ENCODE measurements at places on chromosomes 5 and 9.

- no peak for DNase-seq
Observed at GRCh38 chr9:34493972-34494535, 28.7 kb downstream of the ENHO start.

DNA sequence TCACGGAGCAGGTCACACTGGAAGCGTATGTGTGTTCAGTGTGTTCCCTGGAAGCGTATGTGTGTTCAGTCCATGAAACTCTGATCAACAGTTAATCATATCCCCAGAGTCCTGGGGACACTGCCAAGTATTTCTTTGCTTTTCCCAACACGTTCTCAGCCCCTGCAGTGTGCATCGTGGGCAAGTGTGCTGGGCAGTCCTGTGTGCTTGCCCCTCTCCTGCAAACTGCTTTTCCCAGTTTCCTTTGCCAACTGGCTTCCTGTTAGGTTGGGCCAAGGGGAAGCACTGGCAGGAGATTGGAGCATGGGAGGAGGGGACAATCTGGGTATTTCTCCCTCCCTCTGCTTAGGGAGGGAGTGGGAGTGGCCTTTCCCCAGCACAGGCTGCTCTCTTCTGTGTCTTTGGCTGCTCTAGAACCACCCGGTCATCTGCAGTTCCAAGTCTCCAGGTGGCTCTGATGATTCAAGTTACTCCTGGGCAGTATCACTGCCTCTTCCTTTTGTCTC, 36.8 kb upstream of the NEK6 start:
- no peak for DNase-seq

DNA sequence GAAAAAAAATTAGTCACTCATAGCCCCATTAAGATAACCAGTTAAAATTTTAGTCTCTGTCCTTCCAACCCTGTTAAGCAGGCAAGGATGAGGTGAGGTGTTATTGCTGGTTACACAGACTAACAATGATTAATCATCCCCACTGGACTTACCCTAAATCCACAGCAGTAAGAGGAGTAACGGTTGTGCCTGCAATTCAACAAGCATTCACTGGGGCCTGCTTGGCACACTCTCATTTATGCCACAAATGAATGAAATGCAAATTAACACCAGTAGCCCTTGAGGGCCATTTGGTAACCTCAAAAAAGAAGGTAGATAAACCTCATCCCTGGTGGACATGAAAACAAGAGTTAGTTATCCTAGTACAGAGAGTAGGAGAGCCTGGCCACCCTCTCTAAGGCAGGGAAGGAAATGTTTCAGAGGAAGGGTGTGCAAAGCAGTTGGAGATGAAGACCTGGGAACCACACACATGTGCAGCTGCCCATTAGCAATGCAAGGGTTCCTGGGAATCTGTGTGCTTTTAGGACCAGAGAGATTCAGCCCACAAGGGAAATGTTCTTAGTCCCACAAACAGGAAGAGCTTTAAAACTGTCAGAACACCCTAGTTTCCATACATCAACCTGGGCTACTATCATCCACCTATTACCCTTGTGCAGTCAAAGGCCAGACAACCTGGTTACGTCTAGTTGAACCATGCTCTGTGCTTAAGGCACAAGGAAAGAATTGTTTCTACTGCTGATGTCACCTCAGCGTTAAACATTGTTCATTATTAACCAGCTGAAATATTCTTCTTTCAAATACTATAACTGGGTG, 7.7 kb downstream of the LHFPL2 start:
- no peak for DNase-seq

GRCh38 chr5:16727755-16728325, 111.0 kb upstream of the RETREG1 start:
- no peak for DNase-seq

DNA sequence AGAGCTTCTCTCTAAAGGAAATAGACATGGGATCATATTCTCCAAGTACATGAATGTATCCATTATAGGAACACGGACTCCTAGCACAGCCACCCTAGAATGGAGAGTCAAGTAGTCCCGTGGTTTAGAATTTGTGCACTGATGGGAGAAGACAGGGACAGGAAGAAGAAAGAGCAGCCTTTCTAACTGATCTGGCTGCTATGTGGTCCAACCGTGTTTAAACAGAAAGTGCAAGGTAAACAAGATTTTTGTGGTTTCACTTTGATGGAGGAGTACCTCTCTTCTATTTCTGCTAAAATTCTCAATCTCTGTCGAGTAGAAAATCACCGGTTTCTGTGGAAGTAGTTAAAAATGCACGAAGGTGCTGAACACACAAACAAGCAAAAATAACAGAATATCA, 171.3 kb downstream of the ST8SIA4 start:
- no peak for DNase-seq

- DNase-seq: no peak
Observed at GRCh38 chr5:39202597-39203274, 16.6 kb downstream of the FYB1 start.

DNA sequence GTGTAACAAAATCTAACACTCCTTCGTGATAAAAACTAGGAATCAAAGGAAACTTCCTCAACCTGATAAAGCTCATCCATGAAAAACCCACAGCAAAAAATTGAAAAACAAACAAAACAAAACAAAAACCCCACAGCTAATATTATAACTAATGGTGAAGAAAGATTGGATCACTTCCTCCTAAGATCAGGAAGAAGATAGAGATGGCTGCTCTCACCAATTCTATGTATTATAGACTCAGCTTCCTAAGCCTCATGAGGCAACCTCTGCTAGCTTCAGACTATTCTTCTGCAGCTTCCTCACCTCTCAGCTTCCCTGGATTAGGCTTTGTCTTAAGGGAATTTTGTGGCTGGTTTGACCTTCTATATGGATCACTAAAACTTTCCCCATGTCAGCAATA, 40.1 kb downstream of the PHAX start:
- DNase-seq: no peak

DNA sequence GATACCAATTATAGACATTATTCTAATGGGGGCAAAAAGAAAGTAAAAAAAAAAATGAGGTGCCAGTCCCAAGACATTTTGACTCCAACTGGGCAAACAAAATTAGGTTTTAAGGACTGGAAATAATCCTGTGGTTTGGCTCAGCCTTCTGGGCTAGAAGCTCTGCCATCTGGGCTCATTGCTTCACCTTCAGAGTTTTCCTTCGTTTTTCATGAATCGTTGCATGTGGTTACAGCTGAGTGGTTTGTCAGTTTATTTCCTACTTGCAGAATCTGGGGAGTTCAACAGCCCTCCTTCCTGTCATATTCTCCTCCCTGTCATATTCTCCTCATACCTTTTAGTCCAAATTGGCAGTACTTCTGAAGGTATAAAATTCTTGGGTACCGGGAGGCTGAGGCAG, 12.0 kb downstream of the UGT3A2 start:
- DNase-seq: no peak

DNA sequence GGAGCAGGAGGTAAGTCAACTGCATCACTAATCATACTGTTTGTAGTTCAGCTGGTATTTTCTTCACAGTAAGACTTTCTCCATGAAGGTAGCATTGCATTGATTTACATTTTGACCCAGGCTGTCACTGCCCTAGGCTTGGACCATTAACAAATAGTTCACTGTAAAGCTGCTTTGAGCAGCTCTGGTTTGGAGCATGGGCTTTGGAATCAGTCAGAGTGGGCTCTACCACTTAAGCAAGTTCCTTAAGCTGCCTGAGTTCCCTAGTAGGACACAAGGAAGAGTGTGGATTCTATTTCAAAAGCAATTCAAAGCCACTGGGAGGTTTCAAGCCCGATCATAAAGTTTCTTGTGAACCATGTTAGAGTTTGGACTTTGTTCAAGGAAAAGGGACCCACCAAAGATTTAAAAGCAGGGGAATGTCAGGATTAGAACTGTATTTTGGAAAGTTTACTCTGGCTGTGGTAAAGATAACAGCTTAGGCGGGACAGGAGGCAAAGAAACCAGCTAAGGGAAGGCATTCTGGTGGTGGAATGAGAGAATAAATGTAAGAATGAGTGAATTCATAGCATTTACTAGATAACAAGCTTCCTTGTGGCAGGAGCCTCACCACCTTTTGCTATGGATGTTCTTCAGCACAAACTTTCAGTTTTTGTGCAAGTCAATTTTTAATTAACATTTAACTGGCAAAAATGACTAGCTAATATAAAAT, 12.3 kb upstream of the PANK3 start:
- no peak for DNase-seq

DNA sequence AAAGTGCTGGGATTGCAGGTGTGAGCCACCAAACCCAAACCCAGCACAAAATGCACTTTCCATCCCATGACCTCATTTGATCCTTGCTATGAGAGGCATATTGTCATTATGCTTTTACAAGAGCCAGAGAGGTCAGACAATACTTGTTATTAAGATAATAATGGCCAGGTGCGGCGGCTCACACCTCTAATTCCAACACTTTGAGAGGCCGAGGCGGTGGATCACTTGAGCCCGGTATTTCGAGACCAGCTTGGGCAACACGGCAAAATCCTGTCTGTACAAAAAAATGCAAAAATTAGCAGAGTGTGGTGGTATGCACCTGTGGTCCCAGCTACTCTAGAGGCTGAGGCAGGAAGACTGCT, 55.9 kb upstream of the IL17B start:
- no peak for DNase-seq

DNA sequence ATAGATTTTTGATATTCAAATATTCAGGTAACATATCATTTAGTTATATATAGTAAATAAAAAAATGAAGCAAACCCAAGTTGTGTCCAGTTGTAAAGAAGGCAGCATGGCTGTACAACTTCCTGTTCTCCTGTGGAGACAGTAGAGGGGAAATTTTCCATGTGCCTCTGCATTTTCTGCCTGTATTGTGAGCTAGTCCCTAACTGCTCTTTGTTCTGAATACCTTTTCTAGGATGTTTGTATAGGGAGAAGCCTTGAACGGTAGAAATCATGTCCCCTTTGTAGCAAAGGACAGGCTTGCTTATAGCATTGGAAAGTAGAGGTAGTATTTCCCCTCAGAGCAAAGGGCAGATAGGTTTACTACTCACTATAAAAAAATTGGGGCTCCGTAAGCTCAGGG, 13.3 kb upstream of the RPS23 start:
- DNase-seq: no peak

DNA sequence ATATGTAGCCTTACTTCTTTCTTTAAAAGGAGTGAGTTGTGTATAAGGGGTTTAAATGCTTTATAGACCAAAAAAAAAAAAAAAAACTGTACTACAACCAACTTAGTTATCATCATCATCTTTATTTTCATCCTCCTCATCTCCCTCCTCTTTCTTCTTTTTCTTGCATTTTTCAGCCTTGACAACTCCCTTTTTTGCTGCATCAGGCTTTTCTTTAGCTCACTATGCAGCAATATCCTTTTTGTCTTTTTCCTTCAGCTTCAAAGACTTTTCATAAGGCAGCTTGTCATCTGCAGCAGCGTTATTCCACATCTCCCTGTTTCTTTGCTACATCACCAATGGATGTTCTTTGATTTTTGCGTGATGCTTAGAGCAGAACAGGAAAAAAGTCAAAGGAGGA, 526.0 kb downstream of the ZNF608 start:
- DNase-seq: no peak

- no peak for DNase-seq
Observed at GRCh38 chr5:108093186-108093585, 288.7 kb downstream of the FBXL17 start.

- no peak for DNase-seq
Observed at GRCh38 chr9:129368444-129368978, 190.4 kb upstream of the IER5L start.

DNA sequence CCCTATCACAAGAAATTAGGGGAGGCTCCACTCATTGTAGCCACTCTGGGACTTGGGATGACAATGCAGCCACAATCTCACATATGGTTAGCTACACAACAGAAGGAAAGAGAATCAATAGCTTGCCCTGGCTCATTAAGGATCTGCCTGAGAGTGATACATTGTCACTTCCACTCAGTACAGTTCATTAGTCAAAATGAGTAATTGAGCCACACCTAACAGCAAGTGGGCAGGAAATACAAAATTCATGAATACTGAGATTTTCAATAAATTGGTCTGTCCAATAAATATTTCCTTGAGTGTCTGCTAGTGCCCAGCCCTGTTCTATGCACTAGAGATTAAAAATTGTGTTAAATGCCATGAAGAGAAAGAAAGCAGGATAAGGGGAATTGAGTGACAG, 231.3 kb upstream of the NR4A3 start:
- no peak for DNase-seq

DNA sequence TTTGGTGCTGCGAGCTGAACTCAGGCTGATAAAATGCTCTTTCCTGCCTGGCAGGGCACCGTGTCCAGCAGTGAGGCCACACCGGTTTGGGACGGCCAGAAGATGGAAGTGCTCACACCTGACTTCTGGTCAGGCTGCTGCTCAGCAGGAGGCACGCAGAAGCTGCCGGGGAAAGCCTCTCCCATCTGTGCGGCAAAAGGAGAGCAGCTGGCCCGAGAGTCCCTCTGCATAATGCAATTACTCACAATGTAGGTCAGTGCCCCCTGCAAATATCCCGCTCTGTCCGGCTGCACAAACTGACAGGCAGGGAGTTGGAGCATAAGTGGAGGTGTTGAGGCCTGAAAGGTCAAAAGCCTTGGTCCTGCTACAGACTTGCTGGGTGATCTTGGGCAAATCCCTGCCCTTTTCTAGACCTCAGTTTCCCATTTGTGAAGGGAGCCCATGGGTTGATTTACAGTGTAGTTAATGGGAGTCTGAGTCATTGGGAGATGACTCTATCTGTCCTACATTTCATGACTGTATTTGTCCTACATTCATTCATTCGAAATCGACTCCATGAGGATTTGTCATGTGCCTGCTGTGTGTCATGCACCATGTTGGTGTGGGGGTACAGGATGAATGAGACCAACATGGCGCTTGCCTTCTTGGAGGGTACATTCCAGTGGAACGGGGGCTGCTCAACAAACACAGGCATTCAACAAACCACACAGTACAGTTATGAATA, 61.8 kb upstream of the TBC1D2 start:
- no peak for DNase-seq

- no peak for DNase-seq
Observed at GRCh38 chr5:135493406-135494180, 41.4 kb upstream of the TIFAB start.

GRCh38 chr9:92506184-92506857, 24.0 kb upstream of the ASPN start:
- no peak for DNase-seq

GRCh38 chr9:8424786-8425410, 625.3 kb upstream of the DMAC1 start:
- DNase-seq: no peak

- no peak for DNase-seq
Observed at GRCh38 chr5:33275921-33276627, 164.7 kb upstream of the TARS1 start.

DNA sequence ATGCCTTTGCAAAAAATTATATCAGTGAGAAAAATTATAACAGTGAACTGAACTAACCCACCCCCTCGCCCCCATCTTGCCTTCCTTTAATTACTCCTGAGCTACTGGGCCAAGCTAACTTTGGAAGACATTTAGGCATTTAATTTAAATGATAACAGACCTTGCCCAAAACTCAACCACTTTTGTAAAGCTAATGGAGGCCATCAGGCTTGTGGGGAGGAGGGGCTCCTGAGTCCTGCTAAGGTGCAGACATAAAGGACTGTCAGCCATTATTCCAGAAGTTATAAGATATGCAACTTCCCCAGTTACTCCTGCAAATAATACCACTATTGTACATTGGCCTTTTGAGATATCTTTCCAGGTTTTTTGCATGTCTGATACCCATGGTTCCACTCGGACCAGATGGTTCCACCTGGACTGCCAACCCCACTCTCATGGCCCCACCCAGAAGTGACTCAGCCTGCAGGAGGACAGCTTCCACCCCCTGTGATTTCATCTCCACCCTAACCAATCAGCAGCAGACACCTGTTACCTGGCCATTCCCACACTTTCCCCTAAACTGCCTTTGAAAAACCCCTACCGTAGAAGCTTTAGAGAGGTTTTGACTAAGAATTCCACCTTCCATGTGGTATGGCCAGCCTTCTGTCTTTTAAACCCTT, 805.4 kb upstream of the CDH6 start:
- DNase-seq: no peak
